ENCODE measurements at places on chromosomes 16 and 17. TPM values are rescaled to one million over a fixed set of nuclear protein-coding genes. Genes with fewer than 3 reads are reported as not detected.

DNA sequence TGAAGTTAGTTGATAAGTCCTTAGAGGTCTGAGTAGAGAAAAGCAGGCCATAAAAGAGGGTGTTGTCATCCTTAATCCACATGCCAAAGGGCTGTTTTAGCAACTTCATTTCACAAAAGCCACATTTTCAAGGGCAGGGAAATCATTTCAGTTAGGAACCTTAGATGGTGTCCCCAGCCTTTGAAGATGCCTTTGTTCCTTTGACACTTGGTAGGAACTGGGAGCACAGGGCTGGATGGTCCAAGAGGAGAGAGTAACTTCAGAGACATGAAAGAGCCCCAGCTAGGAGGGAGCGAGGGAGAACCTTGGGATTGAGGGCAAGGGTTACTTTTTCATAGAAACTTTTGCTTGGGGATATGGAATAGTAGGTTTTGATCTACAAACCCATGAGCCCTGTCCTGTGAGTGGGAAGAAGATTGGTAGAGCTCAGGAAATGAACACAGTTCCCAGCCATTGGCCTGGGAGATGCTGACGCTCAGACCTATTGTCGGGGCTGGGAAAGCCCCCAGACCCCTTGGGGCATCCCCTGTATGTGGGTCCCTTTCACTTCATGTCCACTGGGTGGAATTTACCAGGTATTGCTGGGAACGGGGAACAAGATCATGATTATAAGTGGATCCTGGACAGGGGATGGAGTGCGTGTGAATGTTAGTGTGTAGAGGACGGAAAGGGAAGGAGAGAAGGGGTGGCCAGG is 18.9 kb downstream of the MSI2 start:
- DNase-seq = no peak

DNA sequence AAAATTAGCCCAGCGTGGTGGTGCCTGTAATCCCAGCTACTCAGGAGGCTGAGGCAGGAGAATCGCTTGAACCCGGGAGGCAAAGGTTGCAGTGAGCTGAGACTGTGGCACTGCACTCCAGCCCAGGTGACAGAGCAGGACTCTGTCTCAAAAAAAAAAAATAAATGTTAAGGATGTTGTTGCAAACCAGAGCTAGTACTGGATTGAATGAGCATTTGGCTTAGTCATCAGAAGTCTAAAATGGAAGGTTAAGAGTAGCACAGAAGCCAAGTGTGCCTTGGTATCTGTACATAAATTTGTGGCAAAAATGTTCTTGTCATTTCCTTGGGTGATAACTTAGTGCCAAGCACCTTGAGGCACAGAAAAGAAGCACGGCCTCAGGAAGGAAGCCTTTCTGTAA is 50.6 kb upstream of the MED9 start:
- DNase-seq = no peak

- no peak for DNase-seq
Observed at GRCh38 chr17:40447806-40448205, 4.6 kb downstream of the IGFBP4 start.

DNA sequence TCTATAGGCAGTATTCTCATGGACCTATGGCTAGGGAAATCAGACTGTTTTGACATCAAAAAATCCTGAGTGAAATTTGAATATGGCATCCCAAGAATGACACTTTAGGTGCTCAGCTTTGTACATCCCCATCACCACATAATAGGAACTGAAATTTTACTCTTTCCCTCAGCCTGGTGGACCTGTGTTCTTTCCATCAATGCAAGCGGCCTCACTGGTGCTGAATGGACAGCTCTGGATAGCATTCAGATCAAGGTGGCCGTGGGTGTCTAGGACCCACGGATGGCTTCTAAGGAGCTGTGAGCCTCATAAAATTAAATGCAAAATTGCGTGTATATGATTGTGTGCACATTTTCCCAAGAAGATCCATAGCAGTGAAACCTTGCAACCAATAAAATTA is 152.6 kb downstream of the MAP2K6 start:
- DNase-seq = no peak

AP2B1 gene
- 107 TPM for total RNA-seq
